ELF-1 (cell line): ENCODE measurements at places on chromosomes 13 and 19.

DNA sequence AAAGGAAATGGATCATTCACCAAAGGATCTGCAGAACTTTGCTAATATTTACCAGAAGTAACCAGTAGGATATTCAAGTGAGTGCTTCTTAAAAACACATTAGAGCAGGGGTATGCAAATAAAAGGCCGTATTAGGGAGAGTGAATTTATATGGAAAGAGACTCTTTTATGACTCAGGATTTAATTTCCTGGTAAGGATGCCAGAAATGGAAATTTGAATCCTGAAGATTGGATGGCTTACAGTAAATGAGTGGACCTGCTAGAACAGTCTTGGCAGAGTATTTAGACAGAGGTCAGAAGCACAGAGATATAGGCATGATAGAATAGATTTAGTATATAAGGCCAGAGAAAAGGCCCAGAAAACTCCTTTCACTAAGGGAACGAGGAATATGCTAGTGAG, 201.6 kb downstream of the SLITRK5 start:
- no peak for DNase-seq

DNA sequence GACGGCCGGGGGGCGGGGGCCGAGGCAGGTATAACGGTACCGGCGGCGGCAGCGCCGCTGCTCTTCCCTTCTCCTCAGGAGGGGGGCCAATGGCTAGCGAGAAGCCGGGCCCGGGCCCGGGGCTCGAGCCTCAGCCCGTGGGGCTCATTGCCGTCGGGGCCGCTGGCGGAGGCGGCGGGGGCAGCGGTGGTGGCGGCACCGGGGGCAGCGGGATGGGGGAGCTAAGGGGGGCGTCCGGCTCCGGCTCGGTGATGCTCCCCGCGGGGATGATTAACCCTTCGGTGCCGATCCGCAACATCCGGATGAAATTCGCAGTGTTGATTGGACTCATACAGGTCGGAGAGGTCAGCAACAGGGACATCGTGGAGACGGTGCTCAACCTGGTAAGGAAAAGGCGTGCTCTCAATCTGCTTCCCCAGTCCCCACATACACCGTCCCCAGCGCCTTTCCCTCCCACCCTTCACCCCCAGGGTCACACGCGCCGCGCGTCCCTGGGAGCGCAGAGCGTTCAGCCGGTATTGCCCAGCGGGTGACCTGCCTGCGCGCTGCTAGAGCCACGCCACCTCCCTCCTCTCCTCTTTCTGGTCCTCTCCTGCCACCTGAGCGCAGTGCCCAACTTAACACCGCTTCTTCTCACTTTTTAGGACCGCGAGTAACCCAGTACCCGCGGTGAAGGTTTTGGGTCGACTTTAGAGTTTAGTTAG, 814 bp downstream of the NBEA start:
- DNase-seq: peak; percentile 77

DNA sequence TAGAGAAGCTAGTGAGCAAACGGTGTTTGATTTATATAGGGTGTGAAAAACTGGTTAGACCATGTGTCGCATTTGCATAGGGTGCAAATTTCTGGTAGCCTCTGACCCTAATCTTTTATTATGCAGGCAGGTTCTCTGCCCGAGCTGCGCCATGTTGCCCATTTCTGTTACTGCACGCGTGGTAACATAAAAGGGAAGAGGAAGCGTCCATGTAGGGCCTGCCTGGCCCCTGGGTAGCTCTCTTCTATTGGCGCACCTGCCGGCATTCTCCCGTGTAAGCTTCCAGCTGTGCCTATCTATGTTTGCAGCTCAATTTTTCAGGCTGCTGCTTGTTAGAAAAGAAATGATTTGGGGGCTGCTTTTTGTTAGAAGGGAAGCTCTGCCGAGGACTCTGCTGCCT, 14.0 kb upstream of the CD70 start:
- DNase-seq: no peak

- DNase-seq: no peak
These were observed 204.4 kb downstream of the MZT1 start for GRCh38 chr13:72523049-72523448.

DNA sequence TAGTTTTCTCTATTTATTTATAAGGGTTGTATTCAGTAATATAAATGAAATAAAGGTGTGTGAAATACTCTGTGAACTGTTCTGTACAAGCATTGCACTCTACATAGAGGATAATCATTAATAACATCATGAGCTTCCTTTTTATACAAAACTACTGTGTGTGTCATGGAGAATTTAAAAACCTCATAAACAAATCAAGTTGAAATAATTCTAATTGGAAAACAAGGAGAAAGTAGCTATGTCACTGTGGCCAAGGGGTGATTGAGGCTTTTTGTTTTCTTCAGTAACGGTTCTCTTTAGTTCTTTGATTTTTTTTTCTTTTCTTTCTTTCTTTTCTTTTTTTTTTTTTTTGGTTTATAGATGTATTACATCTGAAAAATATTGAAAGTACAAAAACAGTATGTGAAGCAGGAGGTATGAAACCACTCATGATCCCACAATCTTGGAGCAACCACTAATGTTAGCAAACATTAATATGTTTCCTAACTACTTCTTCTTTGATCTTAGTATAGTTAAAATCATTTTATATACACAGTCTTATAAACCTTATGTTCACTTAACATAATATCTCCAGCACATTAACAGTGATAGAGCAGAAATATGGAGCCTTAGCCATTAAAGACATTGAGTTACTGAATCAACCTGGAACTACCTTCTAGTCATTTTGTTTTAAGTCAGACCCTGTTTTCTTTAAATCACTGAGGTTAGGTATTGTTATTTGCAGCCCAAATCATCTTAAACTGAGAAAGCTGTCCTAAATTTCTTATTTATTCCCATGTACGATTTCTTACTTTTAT, 45.4 kb downstream of the WDFY2 start:
- no peak for DNase-seq

DNA sequence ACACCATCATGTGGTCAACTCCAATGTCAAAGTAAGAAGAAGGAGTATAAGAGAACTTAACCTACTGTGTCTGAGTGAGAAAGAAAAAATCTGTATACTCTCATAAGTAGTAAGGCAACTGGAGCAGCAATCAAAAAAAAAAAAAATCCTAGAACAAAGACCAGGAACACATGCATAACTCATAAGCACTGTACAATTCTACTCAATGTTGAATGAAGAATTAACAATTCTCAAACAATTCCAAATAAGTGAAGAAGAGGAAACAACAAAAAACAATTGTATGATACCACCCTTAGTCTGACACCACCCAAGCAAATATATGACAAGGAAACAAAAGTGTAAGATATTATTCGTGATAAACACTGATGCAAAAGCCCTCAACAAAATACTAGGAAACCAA, 24.6 kb downstream of the ZNF160 start:
- DNase-seq: no peak

GRCh38 chr19:42235181-42235580, 7.2 kb downstream of the GSK3A start:
- no peak for DNase-seq

DNA sequence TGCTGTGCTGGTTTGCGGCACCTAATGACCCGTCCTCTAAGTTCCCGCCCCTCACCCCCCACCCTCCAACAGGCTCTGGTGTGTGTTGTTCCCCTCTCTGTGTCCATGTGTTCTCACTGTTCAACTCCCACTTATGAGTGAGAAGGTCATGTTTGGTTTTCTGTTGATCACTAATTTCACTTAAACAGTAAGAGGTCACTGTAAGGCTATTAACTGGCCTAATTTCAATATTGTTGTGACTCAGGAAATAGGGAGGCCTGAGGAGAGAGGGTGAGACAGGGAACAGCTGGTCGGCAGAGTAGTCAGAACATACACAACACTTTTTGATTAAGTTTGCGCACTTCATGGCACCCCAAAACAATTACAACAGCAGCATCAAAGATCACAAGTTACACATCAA, 15.6 kb downstream of the TUBGCP3 start:
- DNase-seq: no peak

DNA sequence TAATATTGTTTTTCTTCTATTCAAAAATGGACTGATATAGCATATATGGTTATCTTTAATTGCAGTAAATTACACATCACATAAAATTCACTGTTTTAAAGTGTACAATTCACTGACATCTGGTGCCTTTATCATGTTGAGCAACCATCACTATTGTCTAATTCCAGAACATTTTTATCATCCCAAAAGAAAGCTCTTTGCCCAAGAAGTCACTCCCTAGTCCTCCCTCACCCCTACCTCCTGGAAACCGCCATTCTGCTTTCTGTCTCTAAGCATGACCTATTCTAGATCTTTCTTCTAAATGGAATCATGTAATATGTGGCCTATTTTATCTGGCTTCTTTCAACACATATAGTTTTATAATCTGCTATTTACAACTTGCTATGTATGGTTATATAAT, 525.6 kb downstream of the DCT start:
- DNase-seq: no peak

DNA sequence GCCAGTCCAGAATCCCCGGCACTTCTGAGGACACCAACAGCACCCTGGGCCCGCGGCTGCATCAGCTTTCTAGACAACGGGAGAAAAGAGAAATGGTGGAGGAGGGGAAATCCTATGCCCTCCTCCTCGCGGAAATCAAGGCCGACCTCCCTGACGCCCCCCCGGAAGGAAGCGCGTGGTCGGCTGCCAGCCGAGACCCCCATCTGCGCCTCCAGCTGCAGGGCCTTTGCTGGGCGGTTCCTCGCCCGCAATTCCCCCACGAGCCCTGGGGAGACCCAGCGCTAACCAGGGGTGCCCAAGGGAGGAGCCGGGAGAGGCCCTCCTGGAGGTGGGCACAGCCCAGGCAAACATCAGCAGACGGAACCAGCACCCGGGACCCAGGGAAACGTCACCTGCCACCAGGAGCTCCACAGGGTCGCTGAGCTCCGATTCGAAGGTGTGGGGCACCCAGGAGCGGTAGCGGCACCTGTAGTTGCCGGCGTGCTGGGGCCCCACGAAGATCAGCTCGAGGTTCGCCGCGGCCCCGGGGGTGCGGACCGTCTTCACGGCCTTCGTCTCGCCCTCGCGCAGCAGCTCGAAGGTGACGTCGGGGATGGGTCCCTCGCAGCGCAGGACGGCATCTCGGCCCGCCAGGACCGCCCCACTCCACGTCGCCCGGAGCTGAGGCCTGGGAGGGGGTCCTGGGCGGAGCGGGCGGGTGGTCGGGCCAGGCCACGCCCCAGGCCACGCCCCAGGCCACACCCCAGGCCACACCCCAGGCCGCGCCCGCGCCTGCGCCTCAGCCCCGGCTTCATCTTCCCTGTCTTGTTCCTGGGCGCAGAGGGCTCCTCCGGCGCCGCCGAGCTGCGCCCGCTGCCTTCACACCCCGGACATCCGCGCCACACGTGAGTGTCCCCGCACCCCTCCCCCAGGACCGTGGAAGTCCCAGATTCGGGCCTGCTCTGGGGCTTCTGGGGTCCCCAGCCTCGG, 6.0 kb downstream of the A1BG start:
- peak; percentile 78 for DNase-seq

DNA sequence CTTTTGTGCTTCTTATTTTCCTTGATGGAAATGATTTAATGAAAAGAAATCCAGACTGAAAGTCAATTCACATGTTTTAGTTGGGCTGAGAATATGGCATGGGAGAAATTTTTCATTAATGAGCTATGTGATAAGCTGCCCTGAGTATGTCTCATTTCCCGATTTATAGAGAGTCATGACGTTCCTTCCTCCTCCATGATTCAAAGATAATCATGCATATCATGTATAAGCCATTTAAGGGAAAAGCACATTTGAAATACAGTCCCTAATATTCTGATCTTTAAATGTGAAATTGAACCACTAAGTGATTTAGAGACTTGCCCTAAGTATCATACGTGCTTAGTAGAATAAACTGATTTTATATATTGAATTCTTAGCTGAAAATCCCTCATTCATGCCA, 840.9 kb downstream of the PCDH17 start:
- DNase-seq: no peak
